HCT116 (cell line): ENCODE measurements at places on chromosomes 12 and 14.

- DNase-seq, result no peak
These were observed at the start of gene MIA2 for GRCh38 chr14:39233680-39234326. MIA2 (plus strand) TSS chr14:39233915; CDS start chr14:39234115, 200 bp downstream.

GRCh38 chr12:76883151-76883550 is 4.3 kb upstream of the CSRP2 start:
- DNase-seq, result no peak

DNA sequence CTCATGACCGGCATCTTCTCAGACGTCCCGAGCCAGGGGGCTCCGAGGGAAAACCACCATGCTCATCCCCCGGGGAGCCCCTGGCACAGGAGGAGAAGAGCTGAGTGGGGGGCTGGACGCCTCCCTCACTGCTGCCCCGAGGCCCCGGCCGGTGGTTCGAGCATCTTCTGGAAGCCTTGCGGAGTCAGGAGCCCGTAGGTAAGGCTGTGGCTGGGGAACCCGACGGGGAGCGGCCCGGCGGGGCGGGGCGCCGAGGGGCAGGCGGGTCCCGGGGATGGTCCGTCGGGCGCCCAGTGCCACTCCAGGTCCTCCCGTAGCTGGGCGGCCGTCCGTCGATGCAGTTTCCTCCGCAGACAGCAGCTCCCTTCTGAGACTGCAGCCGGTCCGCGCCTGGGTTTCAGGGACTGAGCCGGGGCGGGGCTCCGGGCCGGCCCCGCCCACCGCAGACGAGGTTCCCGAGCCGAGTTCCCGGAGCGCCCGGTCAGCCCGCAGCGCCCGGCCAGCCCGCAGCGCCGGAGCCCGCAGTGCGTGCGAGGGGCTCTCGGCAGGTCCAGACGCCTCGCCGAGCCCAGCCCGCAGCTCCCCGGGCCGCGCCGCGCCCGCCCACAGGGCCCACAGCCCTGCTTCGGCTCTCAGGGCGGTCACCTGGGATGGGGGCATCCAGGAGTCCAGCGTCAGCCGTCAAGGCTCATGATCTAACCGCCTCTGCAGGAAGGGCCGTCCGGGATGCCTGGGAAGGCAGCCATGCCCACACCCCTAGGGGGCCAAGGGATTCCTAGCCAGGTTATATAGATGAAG is at the start of gene PGF:
PGF (minus strand) TSS at position 369 of the 798 bp plus-strand sequence; CDS start at position 14, 355 bp downstream.
- peak; percentile 7 for DNase-seq

GRCh38 chr12:128571906-128572810 is 251.6 kb downstream of the SLC15A4 start:
- DNase-seq, result no peak

GRCh38 chr12:80936353-80936641 is 1.4 kb downstream of the LIN7A start:
- DNase-seq, result no peak

GRCh38 chr12:43370263-43370662 is 181.7 kb downstream of the ADAMTS20 start:
- DNase-seq, result peak; percentile 76

DNA sequence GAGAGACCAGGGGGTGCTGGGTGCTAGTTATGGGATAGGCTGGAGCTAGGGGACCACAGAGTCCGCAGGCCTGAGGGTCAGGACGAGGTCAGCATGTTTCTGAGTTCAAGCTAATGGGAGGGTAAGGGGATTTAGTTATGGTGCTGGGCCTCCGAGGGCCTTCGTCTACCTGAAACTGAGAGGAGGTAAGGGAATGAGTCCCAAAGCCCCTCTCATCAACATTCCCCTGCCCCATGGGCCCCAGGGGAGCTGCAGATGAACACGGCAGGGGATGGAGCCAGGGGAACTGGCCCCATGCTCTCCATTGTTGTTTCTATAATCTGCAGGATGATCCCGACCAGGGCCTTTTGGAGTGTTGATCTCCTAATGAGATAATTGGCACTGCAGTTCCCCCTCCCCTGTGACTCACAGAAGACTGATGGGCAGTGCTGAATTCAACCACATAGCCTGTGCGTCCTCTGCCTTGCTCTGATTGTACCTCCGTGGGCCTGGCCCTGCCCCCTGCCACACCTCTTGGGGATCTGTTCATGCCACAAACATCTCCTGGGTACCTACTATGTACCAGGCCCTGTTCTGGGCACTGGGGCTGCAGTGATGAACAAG is 21.4 kb downstream of the FAIM2 start:
- DNase-seq, result no peak

DNA sequence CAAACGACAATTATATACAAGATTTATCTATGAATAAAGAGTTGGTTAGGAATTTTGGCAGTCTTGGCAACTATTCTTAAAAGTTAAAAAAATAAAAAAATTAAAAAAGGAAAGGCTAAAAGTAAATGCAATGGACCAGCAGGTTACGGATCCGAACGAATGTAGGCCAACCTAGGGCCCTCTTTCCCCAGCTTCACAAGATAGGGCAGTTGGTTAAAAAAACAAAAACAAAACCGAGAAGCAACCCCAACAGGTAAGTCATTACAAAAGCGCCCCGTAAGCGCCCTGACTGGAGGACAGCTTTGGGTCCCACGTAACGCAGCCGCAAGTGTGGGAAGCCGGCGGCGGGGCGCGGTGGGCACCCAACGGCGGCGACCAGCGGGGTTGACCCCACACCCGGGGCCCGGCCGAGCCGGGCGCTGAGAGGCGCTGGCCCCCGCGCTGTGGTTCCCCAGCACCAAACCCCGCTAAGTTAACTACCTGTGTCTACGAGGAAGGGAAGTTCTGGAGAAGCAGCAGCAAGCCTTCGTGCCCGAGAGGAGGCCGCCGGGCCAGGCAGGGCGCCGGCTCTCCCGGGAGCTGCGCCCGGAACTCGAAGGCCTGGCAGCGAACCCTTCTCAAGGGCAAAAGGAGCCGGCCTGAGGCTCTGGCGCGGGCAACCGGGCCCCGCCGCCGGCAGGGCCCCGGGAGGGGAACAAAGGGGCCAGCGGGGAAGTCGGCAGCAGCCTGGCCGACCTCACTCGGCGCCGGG is 882 bp downstream of the HECTD1 start:
- no peak for DNase-seq
